ENCODE measurements at places on chromosomes 4 and X. TPM values are rescaled to one million over a fixed set of nuclear protein-coding genes. Genes with fewer than 3 reads are reported as not detected.
A peak's percentile ranks its signal among the peaks of the same experiment; 100 is the strongest.

Gene CCKAR
- not detected for total RNA-seq

- peak; percentile 47 for DNase-seq
Measured at GRCh38 chrX:4547213-4547836, 833.9 kb upstream of the PRKX start.

GRCh38 chr4:2962614-2963174 is 512 bp downstream of the NOP14 start:
- peak; percentile 67 for DNase-seq

DNA sequence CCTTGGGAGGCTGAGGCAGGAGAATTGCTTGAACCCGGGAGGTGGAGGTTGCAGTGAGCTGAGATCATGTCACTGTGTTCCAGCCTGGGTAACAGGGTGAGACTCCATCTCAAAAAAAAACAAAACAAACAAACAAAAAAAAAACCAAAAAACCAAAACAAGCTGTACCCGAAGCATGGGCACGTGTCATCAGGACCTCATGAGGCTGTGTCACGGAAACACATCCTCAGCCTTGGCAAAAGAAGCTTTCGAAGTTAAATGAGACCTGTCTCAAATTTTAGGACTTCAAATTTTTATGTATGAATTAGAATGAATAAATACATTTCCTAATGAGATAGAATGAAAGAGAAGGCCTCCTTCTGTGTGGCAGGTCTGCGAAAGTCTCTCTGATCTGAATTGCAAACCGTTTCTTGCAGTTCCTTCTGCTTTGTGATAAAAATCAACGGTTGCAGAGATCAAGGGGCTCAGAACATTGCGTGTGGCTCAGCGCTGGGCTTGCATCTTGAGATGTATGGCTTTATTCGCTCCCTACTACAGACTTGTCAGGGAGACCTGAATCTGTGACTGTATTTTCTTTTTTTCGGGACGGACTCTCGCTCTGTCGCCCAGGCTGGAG is 19.5 kb upstream of the CRLF2 start:
- DNase-seq: no peak

- no peak for DNase-seq
Measured at GRCh38 chr4:69617083-69617694, 22.3 kb downstream of the UGT2A2 start.

Gene AFM
- not detected for total RNA-seq

DNA sequence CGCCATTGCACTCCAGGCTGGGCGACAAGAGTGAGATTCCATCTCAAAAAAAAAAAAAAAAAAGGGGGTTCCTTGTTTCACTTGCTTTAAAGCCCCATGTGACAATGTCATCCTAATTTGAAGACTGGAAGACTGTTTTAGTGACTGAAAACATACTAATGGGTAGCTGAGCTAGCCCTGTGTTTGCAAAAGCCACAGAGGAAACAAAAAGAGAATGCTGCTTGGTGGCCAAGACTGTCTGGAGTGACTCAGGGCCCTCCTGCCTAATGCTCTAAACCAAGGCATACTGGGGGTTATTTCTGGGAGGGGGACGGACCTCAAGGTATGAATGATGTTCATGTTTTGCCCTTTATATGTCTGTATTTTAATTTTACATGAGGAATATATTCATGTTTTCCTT is 16.0 kb downstream of the HPSE start:
- DNase-seq: no peak

Gene AMBN
- not detected for total RNA-seq

- DNase-seq: no peak
Measured at GRCh38 chrX:2320580-2321327, 180.0 kb downstream of the DHRSX start.

DNA sequence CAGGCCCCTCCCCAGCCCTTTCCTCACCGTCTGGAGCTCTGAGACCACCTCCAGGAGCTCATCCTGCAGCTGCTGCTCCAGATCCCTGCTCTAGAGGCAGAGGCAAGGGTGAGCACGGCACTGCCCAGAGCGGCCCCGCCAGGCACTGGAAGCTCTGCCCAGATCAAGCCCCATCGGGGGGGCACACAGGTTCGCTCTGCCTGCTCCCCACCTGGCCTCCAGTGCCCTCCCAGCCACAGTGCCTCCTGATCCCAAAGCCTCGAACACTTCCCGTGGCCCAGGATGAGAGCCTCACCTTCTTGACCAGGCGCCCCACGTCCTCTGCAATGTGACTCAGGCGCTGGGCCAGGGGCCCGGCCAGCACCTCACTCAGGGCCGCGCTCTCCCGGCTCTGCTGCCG is 5.0 kb downstream of the ARHGAP4 start:
- DNase-seq: no peak

- DNase-seq: no peak
Measured at GRCh38 chrX:120468479-120468824, 644 bp downstream of the LAMP2 start.

DNA sequence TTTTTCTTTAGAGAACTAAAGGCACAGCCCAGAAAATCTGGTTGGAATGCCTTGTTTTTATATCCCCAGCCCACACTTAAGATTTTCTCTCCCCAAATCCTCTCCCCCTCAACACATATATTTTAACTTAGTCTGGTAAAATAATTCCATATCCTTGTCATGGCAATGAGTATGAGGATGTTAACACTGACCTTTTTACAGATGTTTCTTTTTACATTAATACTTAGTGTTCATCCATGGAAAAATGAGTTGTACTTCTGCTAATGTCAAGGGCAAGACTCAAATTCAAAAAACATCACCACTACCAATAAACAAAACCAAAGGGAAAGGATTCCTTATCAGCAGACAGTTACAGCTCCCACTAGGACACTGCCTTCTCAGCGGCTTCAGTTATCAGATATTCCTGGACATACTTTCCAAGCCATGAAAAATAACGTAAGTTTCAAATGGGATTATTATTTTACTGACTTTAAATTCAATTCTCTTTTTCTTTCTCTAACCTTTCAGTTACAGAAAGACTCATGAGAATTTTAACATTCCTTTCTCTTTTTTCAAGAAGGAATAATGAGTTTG is 83.3 kb downstream of the RASL11B start:
- no peak for DNase-seq

- no peak for DNase-seq
Measured at GRCh38 chr4:22733816-22734215, 41.1 kb downstream of the GBA3 start.

Gene IL21
- total RNA-seq: not detected

Measured in WTC11 (cell line).